ENCODE measurements at places on chromosomes 12 and 14.

DNA sequence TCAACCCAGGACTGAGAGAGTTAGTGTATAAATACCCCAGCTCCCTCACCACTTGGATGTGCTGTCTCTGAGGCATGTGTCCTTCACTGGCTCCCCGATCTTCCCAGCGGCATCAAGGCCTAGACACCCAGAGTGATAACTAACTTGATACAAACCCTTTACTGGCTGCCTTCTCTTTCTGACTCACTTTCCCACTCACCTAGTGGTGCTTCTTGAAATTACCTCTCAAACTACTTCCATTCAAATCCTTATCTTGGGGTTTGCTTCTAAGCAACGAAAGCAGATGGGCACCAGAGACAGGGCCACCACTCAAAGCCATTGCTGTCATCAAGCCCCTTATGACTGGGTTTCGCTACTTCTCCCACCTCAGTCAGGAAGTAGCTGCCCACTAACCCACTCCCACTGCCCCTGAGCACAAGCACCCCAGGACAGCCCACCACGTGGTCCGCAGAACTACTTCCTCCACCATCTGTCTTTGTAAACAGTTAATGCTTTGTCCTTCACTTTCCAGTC is 17.2 kb downstream of the ZFP36L1 start:
- DNase-seq, result no peak

DNA sequence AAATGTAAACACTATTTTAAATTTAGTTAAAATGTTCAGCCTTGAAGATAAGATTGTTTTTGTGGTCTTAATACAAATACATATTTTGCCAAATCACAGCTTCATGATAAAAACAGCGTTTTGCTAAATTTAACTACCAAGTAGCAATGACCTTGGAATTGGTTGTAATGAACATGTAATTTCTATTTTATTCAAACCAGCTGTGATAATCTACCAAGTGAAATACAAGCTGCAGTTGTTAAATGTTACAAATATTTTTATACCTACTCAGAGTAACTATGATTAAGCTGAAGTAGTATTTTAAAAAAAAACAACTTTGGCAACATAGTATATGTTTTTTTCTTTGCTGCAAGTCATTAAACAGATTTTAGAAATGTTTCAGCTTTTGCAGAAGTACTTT is 96.2 kb downstream of the CPSF2 start:
- no peak for DNase-seq

DNA sequence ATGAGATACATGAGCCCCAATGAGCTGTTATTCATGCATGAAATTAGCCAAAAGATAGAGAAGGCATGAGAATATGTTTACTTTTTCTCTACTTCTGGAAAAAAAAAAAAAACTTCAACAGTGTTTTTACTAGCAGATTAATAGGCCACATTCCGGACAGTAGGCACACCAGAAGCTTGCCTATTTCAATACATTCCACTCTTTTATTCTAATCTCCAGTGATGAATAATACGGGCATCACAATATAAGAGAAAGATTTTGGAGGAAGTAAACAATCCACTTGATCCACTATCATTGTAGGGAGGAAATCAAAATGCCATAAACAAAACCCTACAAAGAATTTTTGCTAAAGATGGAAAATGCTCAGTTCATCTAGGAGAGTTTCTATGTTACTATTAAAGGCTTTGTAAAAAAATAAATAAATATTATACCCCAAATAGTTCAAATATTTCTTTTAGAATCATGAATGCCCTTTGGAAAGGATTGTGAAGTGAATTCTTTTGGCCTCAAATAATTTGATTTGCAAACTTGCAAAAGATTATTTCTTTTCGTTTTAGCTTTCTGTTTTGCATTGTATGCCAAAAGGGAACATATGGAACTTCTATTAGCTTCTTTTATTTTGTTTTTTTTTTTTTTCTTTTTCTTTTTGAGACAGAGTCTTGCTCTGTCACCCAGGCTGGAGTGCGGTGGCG is 232.6 kb downstream of the EPS8 start:
- DNase-seq, result no peak

- no peak for DNase-seq
Measured at GRCh38 chr12:63317286-63317846, 166.4 kb upstream of the AVPR1A start.

GRCh38 chr12:110436231-110436630 is 13.9 kb downstream of the ARPC3 start:
- DNase-seq, result no peak

GRCh38 chr12:25701290-25701689 is 148.2 kb upstream of the LMNTD1 start:
- DNase-seq, result no peak

GRCh38 chr14:32136027-32136825 is 59.1 kb downstream of the ARHGAP5 start:
- no peak for DNase-seq

- no peak for DNase-seq
Measured at GRCh38 chr12:22463306-22463705, 81.0 kb downstream of the C2CD5 start.

- no peak for DNase-seq
Measured at GRCh38 chr14:38290601-38291188, 34.8 kb upstream of the CLEC14A start.

GRCh38 chr12:32603858-32604257 is 75.2 kb upstream of the DNM1L start:
- no peak for DNase-seq

GRCh38 chr14:92492258-92492657 is 21.3 kb upstream of the RIN3 start:
- DNase-seq, result no peak

DNA sequence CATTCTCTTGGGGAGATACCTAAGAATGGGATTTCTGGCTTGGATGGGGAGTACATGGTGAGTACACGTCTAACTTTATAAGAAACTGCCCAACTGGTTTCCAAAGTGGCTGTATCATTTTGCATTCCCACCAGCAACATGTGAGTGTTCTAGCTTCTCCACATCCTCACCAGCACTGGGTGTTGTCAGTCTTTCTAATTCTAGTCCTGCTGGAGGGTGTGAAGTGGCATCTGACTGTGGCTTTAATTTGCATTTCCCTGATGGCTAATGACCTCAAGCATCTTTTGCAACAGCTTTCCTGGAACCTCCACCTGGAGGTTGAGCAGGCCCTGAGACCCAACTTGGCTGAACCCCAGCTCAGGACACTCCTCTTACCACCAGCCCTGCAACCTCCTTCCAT is 17.8 kb downstream of the SELPLG start:
- DNase-seq, result no peak

DNA sequence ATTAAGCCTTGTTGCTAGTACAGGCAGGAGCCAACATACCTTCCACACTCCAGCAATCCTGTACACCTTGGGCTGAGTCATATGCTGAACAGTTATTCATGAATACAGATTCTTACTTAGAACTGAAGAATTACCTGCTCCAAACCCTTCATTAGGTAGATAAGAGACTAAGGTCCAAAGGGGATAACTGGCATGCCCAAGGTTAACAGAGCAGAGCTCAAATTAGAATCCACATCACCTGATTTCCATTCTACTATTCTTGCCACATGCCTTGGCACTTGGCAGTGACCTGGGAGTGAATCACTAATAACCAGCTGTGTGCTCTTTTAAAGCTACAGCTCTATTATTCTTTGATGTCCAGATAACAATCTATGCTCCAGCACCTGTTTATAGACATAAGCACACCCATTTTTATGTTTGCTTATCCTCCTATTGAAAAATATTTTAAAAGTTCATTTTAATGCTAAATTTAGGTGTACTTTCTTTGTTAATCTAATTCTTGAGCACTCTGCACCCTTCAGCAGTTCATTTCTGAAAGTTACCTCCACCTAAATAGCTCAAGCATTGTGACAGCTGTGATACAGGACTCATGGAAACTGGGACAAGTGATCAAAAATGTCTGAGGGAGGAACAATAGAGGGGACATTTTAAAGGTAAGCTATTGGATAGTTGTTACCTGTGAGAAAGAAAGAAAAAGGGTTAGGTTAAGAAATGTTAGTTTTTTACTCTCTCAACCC is 19.4 kb downstream of the LPCAT3 start:
- DNase-seq, result no peak

GRCh38 chr14:42187846-42188245 is 581.2 kb downstream of the LRFN5 start:
- DNase-seq, result no peak

DNA sequence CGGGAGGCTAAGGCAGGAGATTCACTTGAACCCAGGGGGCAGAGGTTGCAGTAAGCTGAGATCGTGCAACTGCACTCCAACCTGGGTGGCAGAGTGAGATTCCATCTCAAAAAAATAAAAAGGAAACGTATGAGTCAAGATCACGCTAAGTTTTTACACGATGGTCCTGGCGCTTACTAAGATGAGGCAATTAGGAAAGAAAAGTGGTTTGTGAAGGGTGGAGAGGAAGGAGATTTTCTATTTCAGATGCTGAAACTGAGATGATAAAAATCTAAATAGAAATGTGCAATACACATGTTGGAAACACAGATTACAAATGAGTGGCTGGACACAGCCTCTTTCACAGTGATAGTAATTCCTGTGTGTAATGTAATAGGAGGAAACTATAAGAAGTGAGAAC is 63.2 kb downstream of the KDM5A start:
- no peak for DNase-seq

DNA sequence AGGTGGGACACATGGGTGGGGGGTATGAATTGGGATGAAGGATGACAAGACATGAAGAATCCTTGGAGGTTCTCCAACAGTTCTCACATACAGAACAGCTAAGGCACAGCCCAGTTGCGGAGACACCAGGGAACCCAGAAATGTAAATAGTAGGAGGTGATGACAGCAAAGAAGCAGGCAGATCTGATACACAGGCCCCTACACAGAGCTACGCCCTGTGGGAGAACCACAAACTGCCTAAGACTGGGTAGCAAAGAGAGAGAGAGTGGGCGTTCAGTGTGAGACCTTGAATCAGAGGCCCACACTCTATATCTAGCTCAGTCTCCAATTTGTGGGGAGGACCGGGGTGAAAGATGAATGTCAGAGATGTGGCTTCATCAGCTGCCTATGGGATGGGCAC is 9.5 kb upstream of the NUMB start:
- no peak for DNase-seq

GRCh38 chr12:109612975-109613502 is 39.4 kb downstream of the MVK start:
- no peak for DNase-seq

DNA sequence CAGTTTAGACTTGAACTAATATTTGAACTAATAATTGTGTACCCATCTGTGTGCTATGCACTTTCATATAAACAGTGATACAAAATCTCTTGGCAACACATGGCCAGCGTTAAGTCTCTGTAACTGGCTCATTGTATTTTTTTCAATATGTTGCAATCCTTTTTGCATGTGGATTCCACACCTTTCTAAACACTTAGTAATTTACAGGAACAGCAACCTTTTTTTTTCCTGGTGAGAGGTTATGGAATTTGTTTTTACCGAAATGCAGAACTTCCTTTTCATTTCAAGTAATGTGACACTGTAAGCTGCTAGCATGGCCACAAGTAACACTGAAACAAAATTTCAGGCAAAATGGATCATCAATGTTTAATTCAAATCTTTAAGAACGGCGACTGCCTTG is 45.4 kb upstream of the EPS8 start:
- no peak for DNase-seq

- DNase-seq, result no peak
Measured at GRCh38 chr14:73942180-73942579, 7.7 kb downstream of the FAM161B start.

GRCh38 chr12:47112679-47113078 is 32.9 kb upstream of the AMIGO2 start:
- no peak for DNase-seq

DNA sequence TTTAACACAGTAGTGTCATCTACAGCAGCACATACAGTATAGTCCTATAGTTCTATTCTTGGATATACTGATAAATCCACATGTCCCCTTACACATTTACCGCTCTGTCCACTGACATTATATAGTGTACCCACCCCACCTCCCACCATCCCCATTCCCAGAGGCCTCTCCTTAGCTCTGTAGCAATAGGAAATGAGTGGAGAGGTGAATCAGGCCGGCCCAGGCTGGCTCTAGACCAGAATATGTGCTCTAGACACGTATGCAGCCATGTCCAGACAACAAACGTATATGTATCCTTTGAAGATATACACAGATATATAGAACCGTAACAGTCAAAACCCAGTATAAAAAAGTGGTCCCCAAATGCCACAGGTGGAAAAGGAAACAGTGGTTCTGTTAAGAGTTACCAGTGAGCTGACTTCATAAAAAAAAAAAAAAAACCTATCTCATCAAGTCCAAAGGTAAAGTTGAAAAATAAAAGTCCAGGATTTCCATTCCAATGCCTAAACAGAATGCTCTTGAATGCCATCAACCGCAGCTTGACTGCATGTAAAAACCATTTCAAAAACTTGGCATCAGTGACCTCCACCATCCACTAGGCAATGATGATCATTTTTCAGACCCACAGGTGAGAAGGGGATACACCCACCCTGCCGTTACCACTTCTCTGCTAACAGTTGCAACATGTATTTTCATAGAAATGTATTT is 16.7 kb downstream of the EGLN3 start:
- no peak for DNase-seq

GRCh38 chr12:52865090-52865944 is 16.5 kb upstream of the KRT78 start:
- DNase-seq, result peak; percentile 70

- no peak for DNase-seq
Measured at GRCh38 chr12:12294215-12295005, 27.6 kb upstream of the LRP6 start.

DNA sequence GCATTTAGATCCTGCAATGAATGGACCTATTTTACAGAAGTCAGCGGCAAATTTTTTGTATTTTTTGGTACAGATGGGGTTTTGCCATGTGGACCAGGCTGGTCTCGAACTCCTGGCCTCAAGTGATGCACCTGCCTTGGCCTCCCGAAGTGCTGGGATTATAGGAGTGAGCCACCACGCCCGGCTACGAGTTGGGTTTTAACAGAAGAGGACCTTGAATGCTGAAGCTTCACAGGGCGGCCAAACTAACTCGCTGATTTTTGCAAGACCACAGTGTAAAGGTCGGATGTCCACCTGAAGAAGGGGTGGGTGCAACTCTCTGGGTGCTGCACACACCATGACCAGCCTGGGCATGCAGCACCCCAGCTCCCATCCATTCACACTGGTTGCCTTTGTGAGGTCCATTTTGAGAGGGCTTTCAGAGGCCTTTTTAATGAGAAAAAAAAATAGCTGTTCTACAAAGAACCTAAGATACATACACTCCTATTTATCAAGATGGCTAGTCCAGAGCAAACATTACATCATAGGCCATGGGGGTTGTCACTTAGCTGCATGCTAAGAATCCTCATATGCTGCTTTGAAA is 21.6 kb upstream of the CDK2AP1 start:
- no peak for DNase-seq

DNA sequence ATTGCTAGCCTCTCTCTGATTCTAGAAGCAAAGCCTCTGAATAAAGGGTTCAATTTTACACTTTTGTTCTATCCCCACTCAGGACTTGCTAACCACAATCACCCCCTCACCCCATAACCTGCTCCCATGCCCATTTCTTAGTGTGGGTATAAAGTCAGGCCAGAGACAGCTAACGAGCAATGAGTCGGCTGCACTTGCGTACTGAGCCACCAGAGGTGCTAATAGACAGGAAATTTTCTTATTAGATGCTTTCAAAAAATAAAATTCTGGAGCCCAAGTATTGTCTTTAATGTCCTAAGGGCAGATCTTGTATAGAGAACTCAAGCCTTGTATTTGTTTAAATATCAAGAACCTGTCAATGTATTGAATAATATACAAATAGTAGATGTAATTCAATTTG is 256.9 kb downstream of the SYT1 start:
- no peak for DNase-seq

- no peak for DNase-seq
Measured at GRCh38 chr12:79156846-79157463, 292.4 kb downstream of the SYT1 start.
